ENCODE measurements at places on chromosomes 3 and 15. TPM values are rescaled to one million over a fixed set of nuclear protein-coding genes. Genes with fewer than 3 reads are reported as not detected.

DNA sequence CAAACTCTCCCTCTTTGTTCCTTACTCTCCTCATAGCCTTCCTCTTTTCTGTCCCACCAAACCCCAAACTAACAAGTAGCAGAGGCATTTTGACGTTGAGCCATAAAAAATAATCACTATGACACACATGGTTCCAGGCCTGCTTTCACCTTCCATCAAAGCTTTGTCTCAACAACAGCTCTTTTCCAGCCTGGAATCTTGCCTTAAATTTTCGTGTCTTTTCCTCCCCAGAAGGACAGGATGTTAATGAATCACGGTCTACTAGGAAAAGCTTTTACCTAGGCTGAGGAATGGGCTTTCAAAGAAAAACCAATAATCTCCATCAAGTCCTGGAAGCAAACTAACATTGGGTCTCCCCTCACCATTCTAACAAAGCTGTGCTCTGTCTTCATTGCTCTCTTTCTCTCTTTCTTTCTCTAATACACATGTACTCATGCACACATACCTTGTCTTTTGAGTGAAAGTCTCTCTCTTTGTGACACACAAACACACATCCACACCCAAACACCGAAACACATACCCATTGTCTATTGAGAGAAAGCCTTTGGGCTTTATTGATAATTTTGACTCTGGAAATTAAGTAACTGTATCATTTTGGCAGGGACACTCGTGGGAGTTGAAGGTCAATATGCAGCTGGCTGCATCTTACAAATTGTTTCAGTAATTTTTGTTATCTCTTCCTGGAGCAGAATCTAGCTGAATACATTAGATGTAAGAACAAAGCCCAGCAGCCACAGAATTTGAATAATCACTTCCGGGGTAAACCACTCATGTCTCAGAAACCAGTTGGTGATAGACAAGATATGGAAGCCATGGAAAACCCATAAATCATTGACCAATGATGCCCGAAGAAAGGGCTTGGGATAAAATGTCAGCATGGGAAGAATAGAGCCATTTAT lies 107.4 kb upstream of the SLC4A7 start:
- DNase-seq, result no peak

- no peak for DNase-seq
Observed at GRCh38 chr3:140832883-140833282, 108.8 kb upstream of the SLC25A36 start.

Gene USP19
- total RNA-seq, result 108 TPM

Gene CLDN16
- total RNA-seq, result not detected

GRCh38 chr15:49495993-49496753 lies 73.1 kb downstream of the FGF7 start:
- no peak for DNase-seq

DNA sequence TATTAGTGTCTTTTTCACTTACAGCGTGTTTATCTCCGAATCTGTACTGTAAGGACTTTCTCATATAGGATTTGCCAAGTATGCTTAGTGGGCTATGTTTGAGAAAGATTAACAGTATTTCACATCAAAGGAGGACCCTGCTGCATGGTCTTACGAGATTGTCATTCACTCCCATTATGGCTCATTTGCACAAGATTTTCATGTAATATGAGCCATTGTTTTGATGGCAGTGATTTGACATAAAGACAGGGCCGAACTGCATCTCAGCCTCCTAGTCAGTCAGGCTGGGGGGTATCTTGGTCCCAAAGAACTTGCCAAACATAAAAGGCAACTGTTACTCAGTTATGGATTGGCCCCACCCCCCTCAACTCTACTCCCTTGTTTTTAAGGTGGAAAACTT lies 205.9 kb downstream of the ZIC1 start:
- no peak for DNase-seq

- DNase-seq, result no peak
Observed at GRCh38 chr3:85821130-85821756, 862.5 kb downstream of the CADM2 start.

Gene RPUSD2
- total RNA-seq, result 15.7 TPM

- no peak for DNase-seq
Observed at GRCh38 chr15:29043736-29044502, 158.1 kb downstream of the APBA2 start.

DNA sequence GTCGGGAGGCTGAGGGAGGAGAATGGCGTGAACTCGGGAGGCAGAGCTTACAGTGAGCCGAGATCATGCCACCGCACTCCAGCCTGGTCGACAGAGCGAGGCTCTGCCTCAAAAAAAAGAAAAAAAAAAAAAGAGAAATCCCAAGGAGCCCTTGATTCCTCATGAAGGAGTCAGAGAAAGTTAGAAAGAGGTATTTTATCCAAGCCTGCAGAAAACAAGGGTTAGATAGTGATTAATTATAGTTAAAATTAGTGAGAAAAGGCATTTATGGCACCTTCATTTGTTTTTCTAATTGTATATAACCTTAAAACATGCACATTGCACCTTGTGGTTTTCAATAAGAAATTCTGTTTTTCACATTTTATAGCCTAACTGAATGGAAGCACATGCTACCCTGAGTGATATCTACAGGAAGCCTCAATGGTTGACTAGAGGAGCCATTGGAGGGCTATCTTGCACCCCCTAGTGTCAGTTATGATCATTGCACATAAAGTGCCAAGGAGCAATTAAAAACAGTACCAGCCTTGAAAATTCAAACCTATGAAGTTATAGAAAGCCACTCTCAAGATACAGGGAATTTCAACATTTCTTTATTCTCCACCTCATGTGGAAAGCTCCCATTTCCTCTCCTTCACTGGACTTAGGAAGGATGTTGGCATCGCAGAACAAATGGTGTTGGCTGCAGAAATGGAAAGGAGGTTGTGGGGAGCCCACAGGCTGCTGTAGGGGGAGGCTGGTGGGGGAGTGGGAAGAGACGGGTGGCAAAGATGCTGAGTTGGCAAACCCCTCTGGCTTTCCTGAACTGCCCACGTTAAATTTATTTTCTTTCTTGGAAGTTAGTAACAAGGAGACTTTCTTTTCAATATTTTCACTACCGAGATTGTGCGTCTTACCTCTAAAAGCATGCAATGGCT lies 48.5 kb downstream of the ITGA11 start:
- DNase-seq, result peak; percentile 28

Gene ITIH4
- total RNA-seq, result 28.8 TPM

Gene CPNE9
- total RNA-seq, result 0.55 TPM

Gene IQCF5
- not detected for total RNA-seq

Gene IRAK2
- 4.4 TPM for total RNA-seq

- no peak for DNase-seq
Observed at GRCh38 chr15:65008983-65009382, 19.3 kb upstream of the SPG21 start.

GRCh38 chr3:156792945-156793344 lies 33.2 kb upstream of the LEKR1 start:
- no peak for DNase-seq

Gene SST
- total RNA-seq, result not detected

Gene TRIM71
- total RNA-seq, result not detected

DNA sequence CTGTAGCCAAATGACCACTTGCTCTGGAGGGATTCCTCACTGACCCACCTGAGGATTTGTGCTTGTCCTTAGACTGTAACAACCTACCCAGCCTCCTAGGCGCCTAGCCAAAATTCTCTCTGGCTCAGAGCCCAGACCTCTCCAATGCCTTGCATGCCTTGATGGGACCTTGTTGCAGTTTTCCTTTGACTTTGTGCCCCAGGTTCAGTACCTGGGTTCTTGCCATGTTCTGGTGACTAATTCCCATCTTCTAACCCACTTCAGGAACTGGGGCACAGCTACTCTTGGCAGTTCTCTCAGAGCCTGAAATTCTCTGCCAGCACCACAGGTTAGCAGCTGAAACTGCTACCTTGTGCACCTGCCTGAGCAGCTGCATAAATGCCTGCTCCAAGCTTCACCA lies 27.0 kb upstream of the UBE3A start:
- DNase-seq, result no peak

GRCh38 chr3:29067007-29067406 lies 213.9 kb upstream of the RBMS3 start:
- no peak for DNase-seq

- no peak for DNase-seq
Observed at GRCh38 chr15:99565049-99565298, 810 bp upstream of the MEF2A start.

- DNase-seq, result no peak
Observed at GRCh38 chr15:65881766-65882434, 12.6 kb downstream of the RAB11A start.

Gene GPR149
- total RNA-seq, result not detected

- DNase-seq, result no peak
Observed at GRCh38 chr15:66187271-66187670, 66.3 kb downstream of the MEGF11 start.

Gene CADPS
- not detected for total RNA-seq

DNA sequence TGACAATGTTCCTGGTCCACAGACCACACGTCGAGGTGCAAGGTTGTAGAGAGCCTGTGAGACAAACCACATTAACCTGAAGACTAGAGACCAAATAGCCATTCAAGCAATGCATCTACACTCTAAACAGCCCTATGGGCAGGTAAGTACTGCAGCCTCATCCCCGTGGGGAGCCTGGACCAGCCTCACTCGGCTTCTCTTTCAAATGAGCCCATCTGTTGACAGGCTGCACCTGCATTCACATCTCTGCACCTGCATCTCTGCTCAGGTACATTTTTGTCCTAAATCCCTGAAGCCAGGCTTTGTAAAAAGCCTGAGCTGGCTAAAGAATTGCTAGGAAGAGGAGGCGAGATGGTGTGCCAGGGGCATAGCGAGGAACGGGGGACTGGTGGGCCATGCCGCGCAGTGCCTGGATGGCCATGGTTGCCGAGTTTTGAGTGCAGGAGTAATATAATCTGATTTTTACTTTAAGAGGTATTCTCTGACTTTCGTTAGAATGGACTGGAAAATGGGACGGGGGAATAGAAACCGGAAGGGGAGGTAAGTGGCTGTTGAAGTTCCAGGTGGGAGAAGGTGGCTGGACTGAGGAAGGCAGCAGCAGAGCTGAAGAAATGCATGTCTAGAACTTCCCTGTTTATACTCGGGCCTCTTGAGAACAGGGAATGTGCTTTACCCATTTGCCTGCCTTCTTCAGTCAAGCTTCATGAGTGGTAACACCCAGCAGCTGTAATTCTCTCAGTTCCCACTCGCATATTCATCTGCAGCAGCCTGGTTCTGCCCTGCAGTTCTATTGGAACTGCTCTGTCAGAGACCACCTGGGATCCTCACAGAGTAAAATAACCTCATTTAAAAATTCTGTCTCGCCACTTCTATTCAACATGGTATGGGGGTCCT lies 226.4 kb downstream of the OPA1 start:
- no peak for DNase-seq

Gene CDC25A
- total RNA-seq, result not detected

GRCh38 chr15:100983221-100983620 lies 64.1 kb downstream of the LRRK1 start:
- DNase-seq, result no peak

Gene RAB5A
- total RNA-seq, result 73.1 TPM

GRCh38 chr3:130761730-130762311 lies 15.2 kb upstream of the PIK3R4 start:
- no peak for DNase-seq

Gene DUSP7
- total RNA-seq, result 28.6 TPM

- DNase-seq, result no peak
Observed at GRCh38 chr15:65040461-65040860, 4.7 kb upstream of the SLC51B start.

DNA sequence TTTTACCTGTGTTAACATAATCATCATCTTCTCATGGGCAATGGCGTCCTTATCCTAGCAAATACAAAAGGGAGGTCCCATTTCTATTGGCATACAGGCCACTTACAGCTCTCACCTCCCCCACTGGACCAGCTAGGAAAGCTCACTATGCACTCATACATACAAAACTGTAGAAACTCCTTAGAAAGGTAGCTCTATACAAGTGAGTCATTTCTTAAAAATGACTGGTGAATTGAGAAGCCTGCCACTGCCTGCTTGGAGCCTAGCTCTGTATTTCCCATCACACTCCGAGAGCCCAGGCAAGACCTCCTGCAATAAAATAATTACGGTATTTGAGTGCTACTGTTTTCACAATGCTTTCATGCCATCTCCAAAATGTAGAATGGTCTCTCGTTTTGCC lies 321.8 kb downstream of the ULK4 start:
- no peak for DNase-seq

DNA sequence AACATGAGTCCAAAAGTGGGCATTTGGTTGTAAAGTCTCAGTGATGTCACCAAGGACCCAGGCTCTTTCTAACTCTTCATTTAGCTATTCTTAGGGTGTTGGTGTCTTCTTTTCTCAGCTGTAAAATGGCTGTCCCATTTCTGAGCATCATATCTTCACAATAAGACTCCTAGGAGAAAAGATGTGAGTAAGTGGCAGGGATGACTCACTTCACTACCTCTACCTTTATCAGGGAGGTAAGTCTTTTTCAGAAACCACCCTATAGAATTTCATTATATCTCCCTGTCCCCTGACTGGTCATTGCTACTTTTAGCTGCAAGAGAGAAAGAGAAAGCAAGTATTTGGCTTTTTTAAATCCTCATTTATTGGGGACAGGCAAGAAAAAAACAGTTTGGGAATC lies 300.2 kb upstream of the RBMS3 start:
- no peak for DNase-seq

DNA sequence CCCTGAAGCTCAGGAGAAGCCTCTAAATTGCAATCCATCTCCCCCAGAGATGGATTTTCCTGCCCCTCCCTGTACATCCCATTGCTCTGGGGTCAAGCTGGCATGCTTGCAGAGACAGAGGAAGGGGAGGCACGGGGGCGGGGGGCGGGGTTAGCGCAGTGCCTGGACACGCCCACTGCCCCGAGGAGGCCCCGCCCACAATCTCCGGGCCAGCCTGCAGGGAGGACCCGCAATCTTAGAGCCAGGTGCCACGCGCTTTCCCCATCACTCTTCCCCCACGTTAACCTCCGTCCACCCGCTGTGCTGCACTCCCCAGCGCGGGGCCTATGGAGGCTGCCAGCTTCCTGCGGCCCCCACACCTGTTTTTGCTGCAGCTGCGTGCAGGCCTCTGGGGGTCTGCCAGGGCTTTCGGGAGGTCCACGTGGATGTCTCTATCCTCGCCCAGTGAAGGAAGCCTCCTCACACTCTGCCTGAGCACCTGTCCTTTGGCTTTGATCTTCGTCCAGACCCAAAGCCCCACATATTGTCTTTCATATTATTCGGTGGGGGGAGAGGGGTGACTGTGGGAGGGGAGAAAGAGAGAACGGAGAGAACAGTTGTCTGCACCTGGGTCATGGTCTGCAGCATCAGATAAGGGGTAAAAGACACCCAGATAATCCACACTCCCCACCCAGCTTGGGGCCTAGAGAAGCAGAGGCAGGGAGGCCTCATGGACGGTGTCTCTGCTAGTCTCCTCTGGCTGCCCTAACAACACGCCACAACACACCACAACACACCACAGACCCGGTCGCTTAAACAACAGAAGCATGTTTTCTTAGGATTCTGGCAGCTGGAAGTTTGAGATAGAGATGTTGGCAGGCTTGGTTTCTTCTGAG lies 118.0 kb upstream of the MEF2A start:
- no peak for DNase-seq

- no peak for DNase-seq
Observed at GRCh38 chr3:18189282-18190050, 235.7 kb downstream of the SATB1 start.

DNA sequence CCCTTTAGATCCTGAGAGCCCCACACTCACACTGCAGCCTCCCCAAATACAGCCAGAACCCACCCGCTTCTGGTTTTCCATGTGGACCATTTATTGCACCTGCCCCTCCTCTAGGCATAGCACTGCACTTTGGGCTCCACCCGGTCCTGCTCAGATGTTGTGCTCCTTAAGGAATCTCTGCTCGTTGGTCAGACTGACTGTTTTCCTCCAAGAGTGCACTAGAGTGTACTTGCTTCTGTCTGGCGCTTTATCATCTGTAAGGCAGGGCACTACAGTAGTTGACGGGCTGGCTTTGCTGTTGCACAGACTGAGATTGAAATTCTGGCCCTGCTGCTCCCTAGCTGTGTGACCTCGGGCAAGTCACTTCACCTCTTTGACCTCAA lies 124.1 kb downstream of the CACNA1D start:
- no peak for DNase-seq
